ENCODE measurements at places on chromosomes 16 and 17.

- DNase-seq = no peak
Observed at GRCh38 chr16:3518986-3519348, 18.2 kb downstream of the CLUAP1 start.

DNA sequence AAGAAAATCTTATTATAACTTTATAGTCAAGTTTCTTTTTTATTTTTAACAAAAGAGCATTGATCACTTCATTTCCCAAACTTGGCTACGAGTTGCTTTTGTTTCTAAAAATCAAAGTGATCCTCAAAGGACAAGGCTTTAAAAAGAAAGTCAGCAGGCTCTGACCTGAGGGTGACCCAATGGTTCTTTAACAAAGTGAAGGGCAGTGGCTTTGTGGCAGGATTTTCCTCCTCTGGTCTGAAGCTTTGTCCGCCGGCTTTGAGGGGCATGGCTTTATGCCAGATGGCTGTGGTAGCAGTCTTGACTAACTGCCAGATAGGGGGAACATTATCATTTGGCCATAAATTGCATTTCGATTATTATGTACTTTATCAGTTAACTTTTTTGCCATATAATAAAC is 28.5 kb downstream of the IQCK start:
- DNase-seq = no peak

DNA sequence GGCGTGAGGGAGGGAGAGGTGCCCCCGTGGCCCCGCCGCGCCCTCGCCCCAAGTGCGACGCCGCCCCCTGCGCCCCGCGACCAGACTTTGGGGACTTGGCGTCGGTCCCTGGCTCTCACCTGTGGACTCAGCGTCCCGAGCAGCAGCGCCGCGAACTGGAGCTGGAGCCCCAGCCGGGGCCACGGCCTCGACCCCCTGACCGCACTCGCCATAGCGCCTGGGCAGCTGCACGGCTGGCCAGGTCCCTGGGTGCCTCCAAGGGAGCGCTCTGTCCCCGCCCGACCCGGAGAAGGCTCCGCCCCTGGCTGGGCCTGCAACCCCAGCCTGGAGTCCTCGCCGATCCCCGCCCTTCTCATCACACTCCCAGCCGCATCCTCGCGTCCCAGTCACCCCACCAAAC is at the start of gene ERN2:
ERN2 (minus strand) TSS at position 247 of the 400 bp plus-strand sequence; CDS start at position 212, 35 bp downstream.
- DNase-seq = no peak

DNA sequence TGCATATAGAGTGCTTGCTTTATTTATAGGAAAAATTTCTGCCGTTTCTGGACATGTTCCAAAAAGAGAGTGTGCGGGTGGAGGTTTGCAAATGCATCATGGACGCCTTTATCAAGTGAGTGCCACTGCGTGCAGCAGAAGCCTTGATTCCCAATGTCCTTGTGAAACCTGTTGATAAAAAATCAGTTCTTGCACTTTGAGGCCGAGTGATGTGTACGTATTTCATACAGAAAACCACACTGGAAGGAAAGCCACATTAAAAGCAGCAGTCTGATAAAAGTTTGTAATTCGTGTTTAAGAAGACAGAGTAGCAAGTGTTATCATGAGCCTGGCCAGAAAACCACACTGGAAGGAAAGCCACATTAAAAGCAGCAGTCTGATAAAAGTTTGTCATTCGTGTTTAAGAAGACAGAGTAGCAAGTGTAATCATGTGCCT is 78.0 kb downstream of the KNOP1 start:
- no peak for DNase-seq

All from T-cell (primary cell).